Stimulated activated naive CD4-positive, alpha-beta T cell (primary cell): ENCODE measurements at places on chromosomes 16 and 17.

- no peak for DNase-seq
Observed at GRCh38 chr16:49724774-49725173, 131.1 kb downstream of the ZNF423 start.

GRCh38 chr17:74649909-74650308, 26.4 kb upstream of the CD300E start:
- no peak for DNase-seq

- no peak for DNase-seq
Observed at GRCh38 chr16:10964891-10965326, 20.5 kb downstream of the CLEC16A start.

- DNase-seq, result no peak
Observed at GRCh38 chr16:78448658-78449271, 349.3 kb downstream of the WWOX start.

- DNase-seq, result no peak
Observed at GRCh38 chr17:67372751-67373150, 4.3 kb upstream of the PITPNC1 start.

DNA sequence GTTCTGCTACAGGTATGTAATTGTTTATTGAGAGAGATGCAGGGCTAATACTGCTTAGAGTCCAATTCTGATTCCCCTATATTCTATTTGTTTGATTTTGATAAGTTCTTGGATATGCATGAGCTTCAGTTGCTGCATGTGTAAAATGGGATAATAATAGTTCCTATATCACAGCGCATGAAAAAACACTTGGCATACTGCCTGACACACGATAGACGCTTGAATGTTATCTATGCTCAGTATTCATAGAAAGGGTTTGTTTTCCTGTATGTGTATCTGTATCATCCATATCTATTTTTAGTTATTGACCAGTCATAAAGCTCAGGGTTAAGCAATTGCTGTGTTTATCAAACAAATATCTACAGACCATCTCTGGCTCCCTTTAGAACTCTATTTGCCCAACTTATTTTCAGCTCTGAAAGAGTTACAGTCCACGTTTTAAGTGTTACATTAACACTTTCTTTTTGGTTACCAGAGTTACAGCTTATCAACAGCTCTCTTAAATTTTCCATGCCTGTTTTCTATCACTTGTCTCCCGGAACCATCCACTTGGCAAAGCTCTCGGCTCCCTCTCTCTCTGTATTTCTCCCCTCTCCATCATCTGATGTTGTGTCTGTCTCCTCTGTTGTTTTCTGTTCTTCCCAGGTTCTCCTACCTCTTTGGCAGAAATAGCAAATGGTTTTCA, 334.8 kb downstream of the CBLN1 start:
- DNase-seq, result no peak

GRCh38 chr17:44599298-44600175, 42.3 kb downstream of the FZD2 start:
- DNase-seq, result no peak

DNA sequence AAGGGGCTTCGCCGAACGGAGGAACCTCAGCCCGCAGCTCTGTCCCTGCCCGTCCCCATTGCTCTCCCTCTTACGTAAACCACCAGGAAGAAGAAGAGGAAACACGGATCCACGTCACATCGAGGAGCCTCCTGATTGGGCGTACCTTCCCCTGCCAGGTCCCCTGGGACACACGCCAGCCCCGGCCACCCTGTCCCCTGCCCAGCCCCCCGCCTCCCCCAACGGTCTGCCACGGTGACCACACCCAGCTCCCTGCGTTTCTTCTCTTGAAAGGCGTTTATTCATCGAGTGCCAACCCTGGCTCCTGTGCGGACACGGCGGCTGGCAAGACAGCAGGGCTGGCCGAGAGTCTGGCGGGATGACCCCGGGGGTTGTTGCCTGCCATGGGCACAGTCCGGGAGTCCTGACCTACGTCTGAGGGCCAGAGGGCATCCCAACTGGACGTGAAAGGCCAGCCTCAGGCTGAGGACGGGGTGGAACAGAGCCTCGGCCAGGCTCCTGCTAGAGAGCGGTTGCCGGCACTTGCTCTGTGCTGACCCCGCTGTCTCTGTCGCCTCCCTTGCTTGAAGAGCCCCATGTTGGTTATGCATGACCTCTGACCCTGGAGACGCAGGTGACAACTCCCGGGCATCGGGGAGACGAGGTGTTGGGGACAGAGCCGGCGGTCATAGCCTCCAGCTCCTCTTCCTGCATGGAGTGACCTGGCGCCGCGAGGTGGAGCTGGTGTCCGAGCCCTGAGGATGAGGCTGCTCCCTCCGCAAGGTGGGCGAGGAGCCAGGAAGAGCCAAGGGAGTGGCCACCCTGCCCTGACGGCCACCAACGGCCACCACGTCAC, 40.5 kb upstream of the ACSF3 start:
- DNase-seq, result no peak

DNA sequence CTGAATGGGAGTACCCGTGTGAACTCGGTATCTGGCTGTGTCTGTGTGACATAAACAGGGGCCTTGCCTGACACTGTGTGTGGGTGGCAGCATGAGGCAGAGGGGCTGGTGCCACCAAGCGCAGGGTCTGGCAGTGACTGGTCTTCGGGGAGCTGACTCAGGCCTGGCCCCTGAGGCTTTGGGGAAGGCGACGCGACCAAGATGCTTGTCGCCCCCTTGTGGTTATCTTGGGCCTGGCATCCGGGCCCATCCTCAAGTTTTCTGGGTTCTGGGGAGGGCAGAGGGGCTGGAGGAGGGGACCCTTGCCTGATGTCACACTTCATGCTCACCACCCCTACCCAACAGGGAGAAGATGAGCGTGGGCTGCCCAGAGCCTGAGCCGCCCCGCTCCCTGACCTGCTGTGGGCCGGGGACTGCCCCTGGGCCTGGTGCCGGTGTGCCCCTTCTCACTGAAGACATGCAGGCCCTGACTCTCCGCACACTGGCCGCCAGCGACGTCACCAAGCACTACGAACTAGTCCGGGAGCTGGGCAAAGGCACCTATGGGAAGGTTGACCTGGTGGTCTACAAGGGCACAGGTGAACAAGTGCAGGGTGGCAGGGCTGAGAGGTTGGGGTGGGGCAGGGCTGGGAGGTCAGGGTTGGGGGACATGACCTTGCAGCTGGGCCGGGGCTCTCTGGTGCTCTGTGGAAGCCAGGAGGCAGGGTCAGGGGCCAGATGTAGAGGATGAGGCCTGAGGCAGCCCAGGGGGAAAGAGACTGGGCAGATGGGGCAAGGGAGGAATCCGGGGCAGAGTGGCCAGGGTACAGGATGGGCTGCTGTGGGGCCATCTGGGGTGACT, 24.9 kb downstream of the SBK1 start:
- DNase-seq, result peak; percentile 60

DNA sequence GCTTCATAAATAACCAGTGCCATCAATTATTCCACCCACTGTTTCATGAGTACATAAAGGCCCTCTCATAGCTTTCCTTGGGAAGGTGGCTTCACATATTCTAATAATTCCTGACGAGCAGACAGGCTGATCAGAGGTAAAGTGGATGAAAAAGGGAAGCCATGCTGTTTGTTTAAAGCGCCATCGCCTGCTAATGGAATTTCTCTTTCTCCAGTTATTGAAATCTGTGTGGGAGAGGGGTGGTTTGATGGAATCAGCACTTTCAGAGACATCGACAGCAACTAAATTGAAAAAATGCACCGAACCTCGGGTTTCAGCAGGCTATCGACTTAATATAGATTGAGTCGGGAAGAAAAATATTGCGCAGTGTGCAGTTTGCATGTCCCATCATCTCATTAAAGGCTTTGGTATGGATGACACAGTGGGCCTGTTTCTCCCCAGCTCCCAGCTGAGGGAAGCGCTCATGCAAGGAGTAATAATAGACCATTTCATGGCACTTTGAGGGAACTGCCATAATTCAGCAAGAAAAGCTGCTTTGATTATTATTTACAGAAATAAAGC, 472.1 kb downstream of the RBFOX1 start:
- DNase-seq, result no peak

GRCh38 chr17:48129981-48130380, 22.4 kb downstream of the SNX11 start:
- DNase-seq, result no peak

DNA sequence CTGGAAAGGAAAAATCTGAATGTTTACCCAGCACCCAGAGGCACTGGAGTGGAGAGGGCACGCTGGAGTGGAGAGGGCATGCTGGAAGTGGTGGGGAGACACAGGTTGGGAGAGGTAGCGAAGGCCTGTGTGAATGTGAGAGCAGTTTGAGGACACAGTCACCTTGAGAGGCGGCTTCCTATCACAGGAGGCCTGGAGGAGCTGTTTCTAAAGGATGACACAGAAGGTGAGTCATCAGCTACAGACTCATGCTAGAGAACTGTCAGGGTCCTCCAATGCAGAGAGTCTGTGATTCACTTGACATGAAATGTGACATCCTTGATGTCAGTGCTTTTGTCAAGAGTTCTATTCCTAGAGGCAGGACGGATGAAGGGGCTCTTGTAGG, 13.8 kb downstream of the CTRL start:
- DNase-seq, result no peak

GRCh38 chr17:81338274-81339190, 43.4 kb upstream of the SLC38A10 start:
- DNase-seq, result no peak

GRCh38 chr16:49010879-49011278, 270.8 kb downstream of the CBLN1 start:
- DNase-seq, result no peak

GRCh38 chr16:67128887-67129286, 19.1 kb downstream of the PHAF1 start:
- no peak for DNase-seq

DNA sequence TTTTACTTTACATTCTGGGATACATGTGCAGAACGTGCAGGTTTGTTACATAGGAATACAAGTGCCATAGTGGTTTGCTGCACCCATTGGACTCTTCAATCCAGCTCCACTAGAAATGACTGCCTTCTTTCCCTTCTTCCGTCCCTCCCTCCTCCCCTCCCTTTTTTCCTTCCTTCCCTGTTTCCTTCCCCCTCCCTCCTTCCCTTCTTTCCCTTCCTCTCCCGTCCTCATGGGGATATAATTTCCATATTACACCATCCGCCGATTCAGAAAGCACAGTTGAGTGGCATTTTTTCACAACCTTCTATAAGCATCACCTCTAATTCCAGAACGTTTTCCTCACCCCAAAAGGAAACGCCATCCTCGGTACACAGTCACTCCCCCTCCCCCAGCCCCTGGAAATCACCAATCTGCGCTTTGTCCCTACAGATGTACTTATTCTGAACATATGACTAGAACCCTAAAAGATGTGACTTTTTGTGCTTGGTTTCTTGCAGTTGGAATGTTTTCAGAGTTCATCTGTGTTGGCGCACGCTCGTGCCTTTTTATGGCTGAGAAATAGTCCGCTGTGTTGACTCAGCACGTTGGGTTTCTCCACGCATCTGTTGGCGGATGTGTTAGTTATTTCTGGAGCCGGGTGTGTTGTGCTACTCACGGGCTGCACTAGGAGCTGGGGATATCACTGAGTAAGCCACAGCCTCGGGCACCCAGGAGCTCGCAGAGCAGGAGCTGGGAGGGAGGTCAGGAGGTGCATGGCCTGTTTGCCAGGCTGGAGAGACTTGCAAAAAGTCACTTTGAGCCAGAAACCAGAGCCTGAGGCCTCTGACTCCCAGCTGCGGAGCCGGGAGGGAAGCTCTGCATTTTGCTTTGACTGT, 336.4 kb downstream of the SEC14L1 start:
- DNase-seq, result no peak

DNA sequence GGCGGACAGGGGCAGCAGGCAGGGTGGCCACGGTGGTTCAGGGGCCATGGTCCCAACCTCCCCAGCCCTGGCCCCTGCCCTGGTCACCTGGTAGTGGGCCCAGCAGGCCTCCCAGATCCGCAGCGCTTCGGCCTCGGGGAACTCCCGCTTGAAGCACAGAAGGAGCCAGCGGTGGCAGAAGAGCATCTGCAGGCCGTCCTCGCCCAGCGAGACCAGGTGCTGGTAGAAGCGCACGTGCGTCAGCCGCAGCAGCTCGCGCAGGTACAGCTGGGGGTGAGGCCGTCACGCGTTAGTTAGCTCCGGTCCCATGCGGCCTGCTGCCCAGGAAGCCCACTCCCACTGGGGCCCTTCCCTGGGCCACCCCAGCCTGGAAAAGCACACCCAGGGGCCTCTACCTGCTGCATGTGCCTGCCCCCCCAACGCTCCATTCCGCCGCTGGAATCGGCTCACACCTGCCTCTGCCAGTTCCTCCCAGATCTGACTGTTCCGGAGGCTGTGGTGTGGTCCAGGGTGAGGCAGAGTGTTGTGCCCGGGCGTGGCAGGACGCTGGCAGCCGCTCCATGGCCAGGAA, 90.8 kb downstream of the TBC1D16 start:
- DNase-seq, result no peak

DNA sequence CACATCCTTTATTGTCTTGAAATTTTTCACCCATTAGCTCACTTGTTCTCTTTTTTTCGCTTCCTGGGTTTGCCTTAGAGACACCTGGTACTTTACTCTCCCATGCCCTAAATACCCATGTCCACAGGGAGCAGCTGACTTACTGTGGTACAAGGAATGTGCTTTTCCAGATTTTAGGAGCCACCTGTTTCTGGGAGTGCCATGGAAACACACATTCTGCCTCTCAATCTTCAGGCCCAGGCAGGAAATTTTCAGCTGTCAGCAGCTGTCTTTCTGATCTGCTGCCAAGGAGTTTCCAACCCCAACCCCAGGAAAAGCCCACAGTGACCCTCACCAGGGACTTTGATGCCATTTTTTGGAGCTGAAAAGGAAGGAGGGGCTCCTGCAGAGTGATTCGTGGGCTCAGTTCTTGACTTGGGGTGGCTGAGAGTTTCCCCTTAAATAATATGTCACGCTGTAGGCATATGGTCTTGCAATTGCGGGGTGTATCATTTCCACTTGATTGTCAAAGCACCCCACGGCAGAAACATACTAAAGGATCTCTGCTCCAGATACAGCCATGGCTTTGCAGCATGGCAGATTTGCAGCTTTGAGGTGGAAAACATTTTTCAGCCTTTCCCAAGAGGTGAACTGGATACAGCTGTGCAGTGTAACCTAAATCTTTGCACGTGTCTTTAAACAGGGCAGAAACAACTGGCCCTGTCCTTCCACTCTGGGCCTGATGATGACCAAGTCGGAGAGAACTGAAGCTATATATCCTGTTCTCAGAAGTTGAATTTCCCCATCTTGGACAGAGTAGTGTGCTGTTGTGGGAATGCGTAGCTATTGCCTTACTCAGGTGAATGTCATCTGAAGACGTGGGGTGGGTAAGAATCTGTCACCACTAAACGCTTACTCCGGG, 19.2 kb downstream of the RBFOX1 start:
- DNase-seq, result no peak

- DNase-seq, result no peak
Observed at GRCh38 chr17:28018439-28019070, 23.9 kb upstream of the NLK start.
